ENCODE measurements at places on chromosomes 1 and 21.

GRCh38 chr1:205335692-205336091 lies 14.1 kb upstream of the NUAK2 start:
- peak; percentile 63 for DNase-seq

- no peak for DNase-seq
These were observed 25.0 kb downstream of the TMPRSS2 start for GRCh38 chr21:41482980-41483379.

DNA sequence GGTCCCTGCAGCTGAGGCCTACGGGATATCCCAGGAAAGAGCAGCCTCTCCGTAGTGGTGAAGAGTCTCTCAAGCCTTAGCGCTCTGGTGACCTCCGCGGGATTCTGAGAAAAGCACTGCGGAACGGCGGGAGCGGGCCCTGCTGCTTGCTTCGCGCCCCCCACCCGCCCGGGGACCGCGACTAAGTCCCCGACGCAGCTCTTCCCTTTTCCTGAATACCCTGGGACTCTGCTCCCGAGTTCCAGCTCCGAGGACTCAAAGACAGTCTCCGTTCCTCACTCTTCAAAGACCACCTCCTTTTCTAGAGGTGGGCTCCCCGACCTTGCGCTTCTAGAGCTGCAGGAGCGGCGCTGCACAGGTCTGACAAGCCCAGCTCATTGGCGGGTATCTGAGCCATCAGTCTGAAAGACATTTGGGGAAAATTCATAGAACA lies 3.6 kb upstream of the PRRX1 start:
- DNase-seq, result no peak

GRCh38 chr1:197277166-197277565 lies 9.1 kb downstream of the CRB1 start:
- DNase-seq, result no peak

GRCh38 chr21:17709266-17709611 lies 96.5 kb upstream of the BTG3 start:
- DNase-seq, result no peak

- no peak for DNase-seq
These were observed 181.1 kb downstream of the RWDD3 start for GRCh38 chr1:95415146-95415545.

Measured in stimulated activated CD8-positive, alpha-beta memory T cell treated with anti-CD3 and anti-CD28 coated beads, Interleukin-15, amount 100 ng/mL, for 48 hours (primary cell).